ENCODE measurements at places on chromosomes 7 and 10. TPM values are rescaled to one million over a fixed set of nuclear protein-coding genes. Genes with fewer than 3 reads are reported as not detected.

Gene ARHGEF35
- total RNA-seq, result 4.0 TPM

Gene LRRTM3
- not detected for total RNA-seq

Gene CYP3A4
- not detected for total RNA-seq

Gene NODAL
- total RNA-seq, result not detected

Gene MTPN
- total RNA-seq, result 75.5 TPM

Gene ADAMTS14
- total RNA-seq, result not detected

Gene SH2D4B
- 0.11 TPM for total RNA-seq

Gene UFSP1
- total RNA-seq, result 9.2 TPM

Gene HSPA12A
- not detected for total RNA-seq

Gene HTR7
- 0.13 TPM for total RNA-seq

Gene ADGRA1
- total RNA-seq, result not detected

- DNase-seq, result no peak
Observed at GRCh38 chr7:100540073-100540723, 1.2 kb downstream of the AGFG2 start.

GRCh38 chr7:65731562-65732035 lies 141.3 kb upstream of the VKORC1L1 start:
- peak; percentile 13 for DNase-seq

- DNase-seq, result no peak
Observed at GRCh38 chr10:113177156-113177935, 227.3 kb downstream of the TCF7L2 start.

DNA sequence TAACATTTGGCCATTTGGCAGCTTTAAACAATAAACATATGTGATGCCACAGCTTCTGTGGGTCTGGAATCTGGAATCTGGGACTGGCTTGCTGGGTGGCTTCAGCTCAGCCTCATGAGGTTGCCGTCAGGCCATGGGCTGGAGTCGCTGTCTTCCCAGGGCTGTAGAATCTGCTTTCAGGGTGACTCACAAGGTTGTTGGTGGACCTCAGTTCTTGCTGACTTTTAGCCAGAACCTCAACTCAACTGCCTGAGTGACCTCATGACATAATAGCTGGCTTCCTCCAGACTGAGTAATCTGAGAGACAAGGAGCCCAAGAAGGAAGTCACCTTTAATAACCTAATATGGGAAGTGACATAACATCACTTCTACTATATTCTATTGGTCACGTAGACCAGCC lies 44.6 kb upstream of the TSPAN13 start:
- no peak for DNase-seq

DNA sequence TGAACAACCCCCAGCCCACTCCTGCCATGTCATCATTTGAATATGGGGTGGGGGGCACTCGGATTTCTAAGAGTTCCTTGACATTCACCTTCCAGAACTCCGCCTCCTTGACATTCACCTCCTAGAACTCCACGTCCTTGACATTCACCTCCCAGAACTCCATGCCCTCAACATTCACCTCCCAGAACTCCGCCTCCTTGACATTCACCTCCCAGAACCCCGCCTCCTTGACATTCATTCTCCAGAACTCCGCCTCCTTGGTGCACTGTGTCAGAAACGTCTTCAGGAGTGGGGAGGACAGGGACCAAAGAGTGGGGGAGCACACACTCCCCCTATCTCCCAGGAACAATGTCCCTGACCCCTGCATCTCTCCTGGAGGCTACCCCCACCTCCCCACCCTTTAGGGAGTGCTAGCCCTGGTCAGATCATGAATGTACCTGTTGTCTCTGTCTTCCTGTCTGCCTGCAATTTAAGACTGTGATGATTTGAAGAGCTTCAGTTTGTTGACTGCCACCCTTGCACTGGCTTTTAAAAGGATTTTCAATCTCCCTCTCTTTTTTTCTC lies 110.1 kb downstream of the NPTX2 start:
- DNase-seq, result no peak

DNA sequence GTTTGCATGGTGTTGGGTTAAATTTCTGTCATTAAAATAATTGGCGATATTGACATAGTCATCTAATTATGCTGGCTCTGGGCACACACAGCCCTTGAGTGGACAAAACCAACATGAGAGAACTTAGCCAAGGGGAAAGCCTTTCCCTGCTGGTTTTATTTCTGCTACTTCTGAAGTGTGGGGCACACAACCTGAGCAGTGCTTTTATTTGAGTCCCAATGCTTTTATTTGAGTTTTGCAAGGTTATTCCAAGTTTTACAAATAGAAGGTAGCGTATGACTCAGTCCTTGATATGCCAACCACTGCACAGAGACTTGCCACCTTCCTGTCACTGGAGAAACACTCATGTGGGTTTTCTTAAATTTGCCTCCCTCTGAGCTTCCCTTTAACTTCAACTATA lies 145.7 kb downstream of the EGFR start:
- DNase-seq, result no peak

GRCh38 chr10:11339013-11339412 lies 272.4 kb downstream of the USP6NL start:
- no peak for DNase-seq

- DNase-seq, result no peak
Observed at GRCh38 chr7:9645756-9646155, 1212.3 kb downstream of the NXPH1 start.

- DNase-seq, result no peak
Observed at GRCh38 chr7:2782565-2782964, 61.5 kb downstream of the GNA12 start.

GRCh38 chr7:12731214-12731656 lies 43.8 kb downstream of the ARL4A start:
- no peak for DNase-seq

DNA sequence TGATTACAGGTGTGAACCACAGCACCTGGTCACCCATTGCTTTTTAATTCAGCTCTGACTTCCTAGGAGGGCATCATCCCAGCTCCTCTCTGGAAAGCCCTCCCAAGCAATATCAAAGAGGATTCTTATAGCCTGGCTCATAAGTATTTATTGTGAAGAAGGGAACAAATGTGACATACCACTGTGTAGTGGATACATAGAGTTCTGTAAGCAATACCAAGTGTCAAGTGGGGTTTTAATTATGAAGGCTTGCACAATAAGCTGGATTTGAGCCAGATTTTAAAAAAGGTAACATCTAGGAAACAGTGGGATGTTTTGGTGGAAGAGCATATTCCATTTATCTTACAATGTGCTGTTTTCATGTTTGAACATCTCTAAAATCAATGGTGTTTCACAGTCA lies 19.0 kb upstream of the PRTFDC1 start:
- no peak for DNase-seq

- no peak for DNase-seq
Observed at GRCh38 chr7:49294611-49295010, 370.3 kb downstream of the CDC14C start.

DNA sequence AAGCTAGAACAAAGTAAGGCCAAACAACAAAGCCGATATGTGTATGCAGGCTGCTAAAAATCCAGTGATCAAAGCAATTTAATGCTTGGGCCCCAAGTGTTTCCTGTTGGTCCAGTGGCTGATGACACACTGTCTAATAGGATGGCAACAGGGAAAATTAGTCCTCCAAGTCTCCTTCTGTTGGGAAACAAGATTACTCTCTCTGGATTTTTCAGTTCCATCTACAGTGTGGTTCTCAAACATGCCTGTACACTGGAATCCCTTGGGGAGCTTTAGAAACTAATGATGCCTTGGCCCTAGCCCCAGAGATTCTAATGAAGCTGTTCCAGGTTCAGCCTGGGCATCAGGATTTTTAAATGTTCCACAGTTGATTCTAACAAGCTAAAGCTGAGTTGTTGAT lies 198.7 kb downstream of the AHR start:
- DNase-seq, result no peak

- no peak for DNase-seq
Observed at GRCh38 chr7:82841828-82842227, 320.9 kb downstream of the PCLO start.

DNA sequence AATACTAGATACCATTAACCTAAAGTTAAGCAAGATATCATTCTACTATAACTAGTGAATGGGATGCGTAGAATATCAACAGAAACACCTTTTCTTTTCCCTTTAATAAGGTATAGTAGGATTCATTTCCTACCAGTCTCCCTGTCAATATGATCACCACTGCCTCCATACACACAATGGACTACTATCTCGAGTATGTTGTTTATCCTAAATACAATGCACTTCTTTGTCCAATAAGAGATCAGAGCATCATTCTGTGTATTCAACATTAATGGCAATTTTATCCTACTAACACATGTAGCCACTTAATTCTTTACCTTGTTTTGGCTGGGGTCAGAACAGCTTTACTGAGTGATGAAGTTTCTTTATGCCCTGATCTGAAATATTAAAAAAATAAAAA lies 276.3 kb downstream of the TFEC start:
- DNase-seq, result no peak

DNA sequence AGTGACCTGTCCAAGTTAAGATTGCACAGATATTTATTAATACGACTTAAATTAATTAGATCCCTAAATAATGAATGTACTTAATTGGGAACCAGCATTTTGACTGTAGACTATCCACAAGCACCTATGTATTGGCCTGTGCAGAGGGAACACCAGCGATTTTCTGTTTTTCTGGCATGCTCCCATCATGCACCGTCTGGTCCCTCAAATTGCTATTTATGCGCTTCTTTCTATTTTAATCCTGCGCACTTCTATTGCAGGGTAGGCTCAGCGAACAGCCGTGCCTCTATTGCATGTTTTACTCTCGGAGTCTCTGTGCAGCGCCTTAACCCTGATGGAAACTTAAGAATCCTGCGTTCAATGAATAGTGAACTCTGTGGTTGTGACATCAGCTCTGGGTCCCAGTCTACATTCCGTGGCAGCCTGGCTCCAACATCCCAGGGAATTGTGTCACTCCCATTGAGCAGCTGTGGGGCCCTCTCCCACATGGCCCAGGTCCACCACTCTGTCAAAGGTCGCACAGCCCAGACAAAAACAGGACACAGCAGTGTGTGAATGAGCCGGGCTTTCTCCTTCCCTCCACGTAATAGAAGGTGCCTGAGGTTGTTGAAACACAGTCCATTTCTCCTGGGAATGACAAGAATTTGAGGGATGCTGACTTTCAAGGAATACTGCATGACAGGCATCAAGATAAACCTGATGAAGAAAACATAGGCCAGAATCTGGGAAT lies 239.7 kb upstream of the KLF6 start:
- DNase-seq, result no peak

- DNase-seq, result no peak
Observed at GRCh38 chr10:110459600-110459999, 38.1 kb upstream of the DUSP5 start.

DNA sequence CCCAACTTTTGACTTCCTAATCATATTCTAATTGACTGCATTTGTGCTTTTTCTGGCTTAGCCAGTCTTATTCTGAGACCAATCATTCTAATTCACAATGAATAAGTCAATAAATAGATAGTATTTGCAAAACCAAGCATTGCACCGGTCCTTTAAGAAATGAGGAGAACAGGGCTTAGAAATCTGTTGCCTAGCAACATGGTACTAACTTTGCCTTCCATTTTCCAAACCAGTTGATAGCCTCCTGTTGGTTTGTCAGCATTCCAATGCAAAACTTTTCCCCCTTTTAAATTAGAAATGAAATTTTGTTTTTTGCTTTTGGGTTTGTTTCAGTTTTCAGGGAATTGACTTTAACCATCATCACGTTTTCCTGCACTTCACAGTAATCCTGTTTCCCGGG lies 603.5 kb upstream of the NRP1 start:
- DNase-seq, result no peak

DNA sequence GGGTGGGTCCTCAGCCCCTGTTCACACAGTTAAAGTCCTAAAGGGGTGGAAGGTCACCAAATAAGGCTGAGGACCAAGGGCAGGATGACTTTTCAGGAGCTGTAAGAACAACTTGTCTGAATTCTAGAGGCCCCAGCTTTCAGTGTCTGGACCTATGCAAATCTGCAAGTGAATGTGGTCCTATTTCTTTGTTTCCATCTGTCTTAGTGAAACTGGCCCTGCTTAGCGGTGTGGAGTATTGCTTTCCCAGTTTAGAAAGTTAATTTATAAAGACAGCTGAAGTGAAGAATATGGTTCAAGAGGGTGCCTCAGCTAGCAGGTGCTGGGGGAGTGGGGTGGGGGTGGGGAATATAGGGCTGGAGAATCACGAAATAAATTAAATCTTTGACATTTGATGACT lies 40.1 kb downstream of the HHEX start:
- DNase-seq, result no peak

GRCh38 chr7:130893441-130893894 lies 159.5 kb upstream of the KLF14 start:
- no peak for DNase-seq

DNA sequence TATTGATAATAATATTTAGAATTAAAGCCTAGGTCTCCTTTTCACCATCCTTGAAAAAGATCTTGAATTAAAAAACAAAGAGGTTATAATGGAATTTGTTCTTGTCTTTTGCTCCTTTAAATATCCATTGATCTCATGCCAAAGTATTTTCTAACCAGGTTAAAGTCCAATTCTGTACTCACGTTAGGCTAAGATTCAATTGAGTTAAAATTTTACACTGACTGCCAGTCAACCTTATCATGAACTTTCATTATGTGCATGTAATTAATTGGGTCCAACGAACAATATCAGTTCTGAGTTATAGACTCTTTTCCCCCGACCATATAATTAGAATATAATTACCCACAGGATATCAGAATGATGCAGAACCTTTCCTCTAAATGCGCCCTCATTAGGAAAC lies 266.6 kb downstream of the DGKB start:
- no peak for DNase-seq

GRCh38 chr10:5503477-5503835 lies 4.1 kb upstream of the CALML5 start:
- no peak for DNase-seq

GRCh38 chr10:26690731-26691475 lies 6.6 kb upstream of the PDSS1 start:
- no peak for DNase-seq

DNA sequence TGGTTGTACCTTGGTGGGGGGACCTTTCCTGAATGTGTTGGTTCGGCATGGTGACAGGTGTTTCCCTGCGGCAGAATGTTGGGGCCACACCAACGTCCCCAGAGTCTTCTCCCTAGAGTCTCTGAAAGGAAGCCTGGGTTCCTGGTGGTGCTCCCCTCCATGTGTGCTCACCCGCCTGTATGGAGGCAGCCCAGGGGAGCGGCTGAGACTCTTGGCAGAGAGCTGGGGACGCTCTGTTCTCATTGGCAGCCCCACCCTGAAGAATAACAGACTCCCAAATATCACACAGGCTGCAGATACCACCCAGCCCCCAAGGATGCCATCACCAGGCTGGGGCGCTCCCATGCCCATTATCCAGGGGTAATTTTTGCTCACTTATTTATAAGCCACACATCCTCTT lies 34.8 kb downstream of the CHST12 start:
- DNase-seq, result no peak

DNA sequence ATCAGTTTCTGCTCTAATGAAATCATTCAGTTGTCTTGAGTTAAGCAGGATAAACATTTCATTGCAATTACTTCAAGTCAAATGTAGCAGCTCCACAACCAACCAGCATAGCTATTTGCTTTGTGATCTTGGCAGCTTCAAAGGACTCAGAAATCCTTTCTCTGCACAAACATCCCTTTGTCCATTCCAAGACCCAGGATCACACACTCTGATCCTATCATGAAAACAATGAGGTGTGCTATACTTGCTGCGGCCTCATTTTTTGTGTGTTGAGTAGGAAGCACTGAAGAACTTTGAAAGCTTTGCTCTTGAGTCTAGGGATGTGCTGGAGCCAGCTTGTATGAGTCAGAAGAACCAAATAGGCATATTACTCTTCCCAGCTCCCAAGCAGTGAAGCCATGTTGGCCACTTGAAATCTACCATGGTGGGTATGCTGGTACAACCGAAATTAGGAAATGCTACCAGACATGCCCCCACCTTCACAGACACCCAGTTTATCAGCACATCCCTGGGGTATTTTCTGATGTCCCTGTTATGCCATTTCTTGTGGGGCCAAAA lies 199.4 kb upstream of the PRSS58 start:
- DNase-seq, result no peak
